Activated CD4-positive, alpha-beta T cell treated with anti-CD3 and anti-CD28 coated beads, Interleukin-2, amount 50 U/mL, for 1 hour (primary cell): ENCODE measurements at places on chromosomes 5 and 9.

GRCh38 chr9:36716496-36716895 is 143.8 kb downstream of the MELK start:
- no peak for DNase-seq

GRCh38 chr5:139215107-139215975 is 17.2 kb upstream of the SIL1 start:
- DNase-seq = no peak

- no peak for DNase-seq
These were observed 322.5 kb downstream of the NFIB start for GRCh38 chr9:13991395-13991794.

DNA sequence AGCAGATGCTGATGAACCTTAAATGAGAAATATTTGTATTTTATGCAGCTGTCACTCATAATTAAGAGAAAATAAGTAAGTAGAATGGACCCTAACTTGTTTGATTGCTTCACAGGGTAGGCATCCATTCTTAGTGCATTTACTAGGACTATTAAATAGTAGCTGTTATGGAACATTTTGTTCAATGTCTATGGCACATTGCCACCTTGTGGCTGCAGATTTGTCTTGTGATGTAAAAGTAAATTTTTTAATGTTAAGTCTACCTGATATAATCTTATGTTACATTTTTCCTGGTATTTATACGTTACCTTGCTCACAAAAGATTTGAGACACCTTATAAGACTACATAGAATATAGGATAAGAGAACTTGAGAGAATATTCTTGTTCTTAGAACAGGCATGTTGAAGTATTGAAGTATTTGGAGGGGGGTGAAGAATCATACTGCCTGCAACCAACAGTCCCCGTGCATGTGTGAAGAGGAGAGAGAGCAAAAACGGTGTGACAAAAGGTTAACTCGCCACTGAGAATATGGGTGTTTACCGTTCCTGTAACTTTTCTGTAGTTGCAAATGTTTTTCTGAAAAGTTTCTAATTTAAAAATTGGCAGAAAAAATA is 161.1 kb downstream of the MAST4 start:
- DNase-seq = no peak

GRCh38 chr5:131375351-131375750 is 111.5 kb downstream of the CDC42SE2 start:
- no peak for DNase-seq

- DNase-seq = no peak
These were observed 23.9 kb downstream of the HMGXB3 start for GRCh38 chr5:150024346-150024984.

DNA sequence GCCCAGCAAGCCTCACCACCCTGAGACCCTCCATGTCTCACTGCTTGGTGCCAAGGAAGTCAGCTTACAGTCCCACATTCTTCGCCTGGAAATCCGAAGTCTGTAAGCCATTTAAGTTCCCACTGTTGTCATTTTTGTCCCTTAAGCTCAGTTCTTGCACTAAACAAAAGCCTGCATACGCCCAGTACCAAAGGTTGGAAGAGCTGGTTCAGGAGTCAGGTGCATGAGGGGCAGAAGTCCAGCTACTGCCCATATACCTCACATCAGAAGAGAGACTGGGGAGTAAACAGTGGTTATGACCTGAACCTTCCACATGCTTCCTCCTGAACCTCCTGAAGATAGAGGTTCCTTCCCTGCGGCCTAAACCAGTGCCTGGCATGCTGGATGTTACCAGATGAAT is 146.0 kb downstream of the FRMD3 start:
- DNase-seq = no peak

- DNase-seq = no peak
These were observed 78.1 kb downstream of the GPR21 start for GRCh38 chr9:123111427-123112014.

- no peak for DNase-seq
These were observed 254.3 kb downstream of the CDH12 start for GRCh38 chr5:22598796-22599195.

DNA sequence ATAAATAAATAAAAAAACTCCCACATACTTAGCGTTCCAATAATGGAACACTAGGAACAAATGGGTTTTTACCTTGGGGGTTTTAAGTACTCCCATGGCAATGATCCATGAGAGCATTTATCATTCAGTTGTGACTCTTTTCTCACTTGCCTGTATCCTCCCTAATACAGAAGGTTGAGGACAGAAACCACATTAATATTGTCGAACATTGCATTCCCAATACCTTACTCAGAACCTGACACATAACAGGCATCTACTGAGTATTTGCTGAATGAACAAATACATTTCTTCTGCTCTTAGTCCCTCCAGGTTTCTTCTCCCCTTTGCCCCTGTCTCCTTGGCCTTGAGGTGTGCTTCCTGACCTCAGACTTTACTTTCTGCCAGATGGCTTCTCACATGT is 175.9 kb downstream of the CEMIP2 start:
- no peak for DNase-seq

DNA sequence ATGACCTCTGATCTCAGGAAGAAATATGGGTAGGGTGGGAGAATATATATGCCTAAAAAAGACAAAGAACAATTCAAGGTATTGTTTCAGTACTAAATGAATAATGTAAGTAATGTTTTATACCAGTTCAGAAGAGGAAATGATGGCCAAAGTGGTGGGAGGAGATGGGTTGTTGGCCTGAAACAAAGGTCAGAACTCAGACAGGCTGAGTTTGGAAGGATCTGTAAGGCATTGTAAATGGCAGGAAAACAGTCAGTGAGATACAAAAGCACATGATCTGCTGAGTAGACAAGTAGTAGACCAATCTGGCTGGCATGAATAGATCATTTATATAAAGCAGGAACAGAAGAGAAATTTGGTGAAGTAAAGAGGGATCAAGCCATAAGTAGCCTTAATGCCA is 175.8 kb upstream of the PLCXD3 start:
- no peak for DNase-seq

GRCh38 chr5:151280443-151280842 is 23.1 kb downstream of the SLC36A3 start:
- DNase-seq = no peak

DNA sequence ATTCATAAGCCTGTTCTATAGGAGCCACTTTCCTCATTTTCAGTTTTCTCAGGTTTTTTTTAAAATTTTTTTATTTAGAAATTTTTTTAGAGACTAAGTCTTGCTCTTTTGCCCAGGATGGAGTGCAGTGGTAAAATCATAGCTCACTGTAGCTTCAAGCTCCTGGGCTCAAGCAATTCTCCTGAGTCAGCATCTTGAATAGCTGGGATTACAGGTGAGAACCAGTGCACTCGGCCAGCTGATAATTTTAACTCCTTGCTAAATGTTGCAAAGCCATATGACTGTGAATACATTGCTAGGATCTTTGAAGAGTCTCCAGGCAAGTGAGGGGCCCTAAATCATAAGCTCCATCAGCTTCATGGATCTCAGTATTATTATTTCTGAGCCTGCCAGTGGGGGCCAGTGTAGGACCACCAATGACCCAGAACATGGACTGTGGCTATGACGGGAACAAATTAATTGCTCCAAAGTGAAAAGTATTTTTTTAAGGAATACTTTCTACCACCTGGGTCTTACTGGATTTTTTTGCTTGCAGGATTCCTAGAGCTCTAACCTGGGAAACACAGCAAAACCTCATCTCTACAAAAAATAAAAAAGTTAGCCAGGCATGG is 5.7 kb upstream of the GAPVD1 start:
- DNase-seq = no peak

GRCh38 chr5:587403-587802 is 24.7 kb upstream of the CEP72 start:
- no peak for DNase-seq
